ENCODE measurements at places on chromosomes 12 and 14. TPM values are rescaled to one million over a fixed set of nuclear protein-coding genes. Genes with fewer than 3 reads are reported as not detected.

The FSCB gene
- not detected for total RNA-seq

The A2M gene
- total RNA-seq: 0.11 TPM

The SLC6A15 gene
- 3.2 TPM for total RNA-seq

The GPR135 gene
- total RNA-seq: 0.79 TPM

The IFNG-AS1 gene
- not detected for total RNA-seq

The PTPN21 gene
- total RNA-seq: 11.7 TPM

The BICDL1 gene
- total RNA-seq: 3.8 TPM

The KRT6B gene
- total RNA-seq: 0.06 TPM
